ENCODE measurements at places on chromosomes 7 and 10.

DNA sequence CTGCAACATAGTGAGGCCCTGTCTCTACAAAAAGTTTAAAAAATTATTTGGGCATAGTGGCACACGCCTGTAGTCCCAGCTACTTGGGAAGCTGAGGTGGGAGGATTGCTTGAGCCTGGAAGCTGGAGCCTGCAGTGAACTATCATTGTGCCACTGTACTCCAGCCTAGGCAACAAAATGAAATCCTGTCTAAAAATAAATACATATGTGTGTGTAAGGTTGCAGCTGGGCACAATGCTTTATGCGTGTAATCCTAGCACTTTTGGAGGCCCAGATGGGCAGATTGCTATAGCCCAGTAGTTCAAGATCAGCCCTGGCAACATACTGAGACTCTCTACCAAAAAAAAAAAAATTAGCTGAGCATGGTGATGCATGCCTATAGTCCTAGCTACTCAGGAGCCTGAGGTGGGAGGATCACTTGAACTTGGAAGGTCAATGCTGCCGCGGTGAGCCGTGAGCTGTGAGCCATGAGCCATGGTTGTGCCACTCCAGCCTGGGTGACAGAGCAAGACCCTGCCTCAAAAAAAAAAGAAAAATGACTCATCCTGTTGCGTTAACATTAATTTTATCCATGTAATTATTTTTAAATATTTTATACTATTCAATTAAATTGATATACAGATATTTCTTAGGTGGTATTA lies 38.3 kb downstream of the CCAR1 start:
- no peak for DNase-seq

DNA sequence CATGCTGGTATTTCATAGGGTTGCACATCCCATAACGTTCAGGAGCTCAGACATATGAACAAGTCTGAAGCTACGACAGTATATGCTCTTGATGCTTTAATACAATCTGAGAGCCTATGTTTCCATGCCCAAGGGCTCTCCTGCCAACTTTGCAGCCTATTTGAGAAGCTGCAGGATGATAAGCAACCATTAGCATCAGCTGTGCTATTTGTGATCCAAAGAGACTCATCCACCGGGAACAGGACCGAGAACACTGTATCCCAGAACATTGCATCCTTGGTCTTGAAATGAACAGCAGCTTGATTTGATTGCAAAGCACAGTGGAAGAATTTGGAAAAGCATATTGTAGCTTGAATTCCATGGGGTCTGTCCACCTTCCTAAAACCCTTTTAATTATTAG lies 156.2 kb upstream of the PTER start:
- no peak for DNase-seq

DNA sequence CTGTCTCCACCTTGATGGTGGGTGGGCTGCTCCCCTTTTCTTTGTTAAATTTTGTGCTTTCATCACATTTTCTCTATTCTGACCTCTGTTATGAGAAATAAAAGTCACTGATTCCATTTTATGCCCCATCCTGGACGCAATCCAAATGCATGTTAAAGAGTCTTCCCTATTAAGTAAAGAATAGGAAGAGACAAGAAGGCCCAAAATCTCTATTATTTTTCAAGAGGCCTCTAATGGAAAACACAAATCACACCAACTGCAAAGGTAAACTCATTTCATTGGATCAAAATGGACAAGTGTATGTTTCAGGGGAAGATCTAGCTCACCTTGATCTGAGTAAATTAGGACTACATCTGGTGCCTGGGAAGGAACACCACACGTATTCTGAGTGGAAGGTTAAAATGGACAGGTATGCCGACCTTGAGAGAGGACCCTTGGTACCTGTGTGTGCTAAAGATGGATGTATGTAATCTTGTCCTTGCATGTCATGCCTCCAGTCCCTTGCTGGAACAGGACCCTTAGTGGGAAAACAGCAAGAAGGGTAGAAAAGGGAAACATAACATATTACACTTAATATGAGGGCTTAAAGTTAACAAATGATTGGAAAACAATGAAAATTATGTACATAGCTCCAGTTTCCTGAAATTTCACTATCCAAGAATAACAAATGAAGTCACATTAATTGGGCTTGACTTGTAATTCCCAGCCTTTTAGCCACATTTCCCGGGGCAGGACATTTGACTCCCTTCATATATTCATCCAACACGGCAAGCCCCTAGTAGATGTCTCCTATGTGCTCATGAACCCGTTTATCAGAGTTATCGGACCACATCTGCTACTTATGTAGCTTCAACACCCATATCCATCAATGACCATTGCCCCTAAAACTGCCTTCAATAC lies 7.6 kb downstream of the IFIT2 start:
- no peak for DNase-seq

DNA sequence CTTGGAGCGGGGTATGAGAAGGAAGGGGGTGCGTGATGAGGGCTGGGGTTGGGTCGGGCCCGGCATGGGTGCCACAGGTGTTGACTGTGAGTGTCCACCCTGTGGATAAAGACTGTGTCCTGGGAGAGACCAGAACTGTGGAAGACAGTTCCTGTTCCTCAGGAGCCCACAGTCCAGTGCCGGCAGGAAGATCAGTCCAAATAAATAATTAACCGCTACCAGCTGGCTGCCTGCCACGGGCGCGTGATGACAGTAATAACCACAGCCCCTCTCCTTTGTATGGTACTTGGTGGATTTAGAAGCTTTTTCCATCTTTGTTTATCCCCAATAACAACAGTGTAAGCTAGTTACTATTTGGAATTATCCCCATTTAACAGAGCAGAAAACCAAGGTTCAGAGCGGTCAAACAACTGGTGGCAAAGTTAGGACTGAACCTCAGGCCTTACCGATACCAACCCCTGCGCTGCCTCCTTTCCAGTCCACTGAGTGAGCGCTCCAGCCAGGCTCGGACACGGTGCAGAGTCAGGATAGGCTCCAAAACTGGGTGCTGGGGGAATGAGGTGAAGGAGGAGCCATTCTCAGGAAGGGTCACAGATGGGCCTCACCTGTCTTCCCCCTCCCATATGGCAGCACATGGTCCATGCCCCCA lies 5.1 kb downstream of the ZMIZ1 start:
- DNase-seq: no peak

DNA sequence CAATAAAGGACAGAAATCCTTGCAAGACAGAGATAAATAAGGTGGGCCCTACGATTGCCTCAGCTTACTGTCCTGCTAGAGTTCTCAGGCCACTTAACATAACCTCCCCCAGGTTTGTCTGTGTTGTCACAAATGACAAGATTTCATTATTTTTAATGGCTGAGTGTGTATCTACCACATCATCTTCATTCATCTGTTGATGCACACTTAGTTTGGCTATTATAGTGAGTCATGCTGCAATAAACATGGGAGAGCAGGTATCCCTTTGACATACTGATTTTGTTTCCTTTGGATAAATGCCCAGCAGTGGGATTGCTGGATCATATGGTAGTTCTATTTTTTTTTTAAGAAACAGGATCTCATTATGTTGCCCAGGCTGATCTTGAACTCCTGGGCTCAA lies 60.6 kb downstream of the PRTFDC1 start:
- peak; percentile 68 for DNase-seq

DNA sequence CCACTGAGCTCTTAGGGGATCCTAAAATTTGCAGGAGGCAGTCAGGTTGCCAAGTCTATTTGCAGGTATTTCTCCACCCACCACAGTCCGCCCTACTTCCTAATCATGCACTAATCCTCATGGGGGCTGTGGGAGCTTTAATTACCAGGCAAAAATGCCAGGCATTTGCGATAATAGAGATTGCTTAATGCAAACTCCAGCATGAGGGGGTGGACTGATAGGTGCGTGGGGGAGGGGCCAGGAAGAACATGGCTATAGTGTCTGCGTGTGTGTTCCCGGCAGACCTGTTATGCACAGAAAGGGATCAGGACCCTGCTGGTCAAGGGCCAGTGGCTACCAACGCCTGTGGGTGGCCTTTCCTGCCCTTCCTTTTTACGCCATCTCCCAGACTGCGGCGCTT lies 15.6 kb upstream of the AQP1 start:
- DNase-seq: peak; percentile 33
